ENCODE measurements at places on chromosomes 3 and 15. TPM values are rescaled to one million over a fixed set of nuclear protein-coding genes. Genes with fewer than 3 reads are reported as not detected.

TGM4 gene
- not detected for total RNA-seq

SKOR1 gene
- 0.18 TPM for total RNA-seq

ABHD17C gene
- 3.6 TPM for total RNA-seq

IGSF11 gene
- total RNA-seq, result 0.14 TPM

NEO1 gene
- 4.5 TPM for total RNA-seq

UPK1B gene
- not detected for total RNA-seq

GOLGA8T gene
- total RNA-seq, result not detected
